ENCODE measurements at places on chromosomes 1 and 21.

- DNase-seq, result no peak
Measured at GRCh38 chr1:156640842-156641706, 843 bp upstream of the BCAN start.

DNA sequence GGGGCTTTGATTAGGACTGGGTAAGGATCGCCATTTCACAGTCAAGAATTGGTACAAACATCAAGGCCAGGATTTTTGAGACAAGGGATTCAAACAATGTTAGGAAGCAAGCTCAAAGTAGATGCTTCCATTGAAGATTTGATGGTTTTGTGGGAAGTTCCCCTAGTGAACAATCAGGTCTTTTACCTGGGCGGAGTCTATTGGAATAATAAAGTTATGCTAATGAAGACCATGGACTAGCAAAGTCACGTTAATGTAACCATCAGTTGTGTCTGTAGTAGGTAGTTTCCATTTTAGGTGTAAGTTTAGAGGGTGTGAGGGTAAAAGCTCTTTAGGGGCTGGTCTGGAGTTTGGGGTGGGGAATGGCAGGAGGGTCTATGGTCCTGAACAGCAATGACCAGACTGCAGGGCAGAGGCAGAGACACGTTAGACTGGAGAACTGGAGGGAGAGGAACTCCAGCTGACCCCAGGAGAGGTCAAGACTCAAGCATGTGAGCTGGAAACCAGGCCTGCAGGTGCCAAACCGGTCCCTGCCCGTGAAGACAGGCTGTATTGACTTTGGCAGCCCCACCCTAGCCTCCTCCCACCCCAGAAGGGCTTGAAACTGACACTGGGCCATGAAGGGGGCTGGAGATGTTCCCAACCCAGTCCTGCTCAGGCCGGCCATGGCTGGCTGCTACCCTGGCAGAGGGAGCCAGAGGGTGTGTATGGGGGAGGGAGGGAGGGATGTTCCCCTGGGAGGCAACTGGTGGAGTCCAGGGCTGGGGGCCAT is 36.0 kb upstream of the GPR37L1 start:
- no peak for DNase-seq

DNA sequence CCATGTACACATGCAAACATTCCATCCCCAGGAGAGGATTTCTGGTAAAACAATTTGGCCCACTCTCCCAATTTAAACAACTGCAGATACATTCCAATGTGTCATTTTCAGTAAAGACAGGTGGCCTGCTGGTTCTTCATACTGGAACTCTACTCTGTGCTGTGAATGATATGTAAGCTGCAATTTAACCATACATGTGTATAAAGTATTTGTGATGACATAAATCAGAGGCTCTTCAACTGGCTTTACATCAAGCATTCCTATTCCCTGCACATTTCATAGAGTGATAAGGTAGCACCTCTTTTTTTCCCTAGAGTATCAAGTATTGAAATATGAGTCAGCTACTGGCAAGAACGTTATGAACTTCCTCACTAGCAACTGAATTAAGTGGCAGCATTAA is 649.5 kb upstream of the ADGRL2 start:
- peak; percentile 32 for DNase-seq

DNA sequence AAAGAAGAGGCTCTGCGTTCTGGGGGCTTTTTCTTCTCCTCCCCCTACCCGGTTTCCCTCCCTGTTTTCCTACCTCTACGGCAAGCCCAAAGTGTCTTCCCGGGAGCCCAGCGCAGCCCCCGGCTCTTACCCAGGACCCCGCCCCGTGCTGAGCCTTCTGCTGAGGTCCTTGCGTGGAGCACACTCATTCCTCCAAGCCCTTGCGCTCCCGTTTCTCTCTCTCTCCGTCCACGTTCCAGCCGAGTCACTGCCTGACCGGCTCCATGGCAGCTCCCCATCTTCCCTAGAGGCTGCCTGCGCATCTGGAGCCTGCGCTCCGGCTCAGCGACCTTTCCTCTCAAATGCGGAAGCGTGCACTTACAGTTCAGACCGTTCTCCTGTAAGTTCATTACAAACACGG is 24.9 kb upstream of the PDXK start:
- DNase-seq, result no peak

GRCh38 chr1:25904943-25905679 is 1.1 kb downstream of the STMN1 start:
- peak; percentile 57 for DNase-seq

DNA sequence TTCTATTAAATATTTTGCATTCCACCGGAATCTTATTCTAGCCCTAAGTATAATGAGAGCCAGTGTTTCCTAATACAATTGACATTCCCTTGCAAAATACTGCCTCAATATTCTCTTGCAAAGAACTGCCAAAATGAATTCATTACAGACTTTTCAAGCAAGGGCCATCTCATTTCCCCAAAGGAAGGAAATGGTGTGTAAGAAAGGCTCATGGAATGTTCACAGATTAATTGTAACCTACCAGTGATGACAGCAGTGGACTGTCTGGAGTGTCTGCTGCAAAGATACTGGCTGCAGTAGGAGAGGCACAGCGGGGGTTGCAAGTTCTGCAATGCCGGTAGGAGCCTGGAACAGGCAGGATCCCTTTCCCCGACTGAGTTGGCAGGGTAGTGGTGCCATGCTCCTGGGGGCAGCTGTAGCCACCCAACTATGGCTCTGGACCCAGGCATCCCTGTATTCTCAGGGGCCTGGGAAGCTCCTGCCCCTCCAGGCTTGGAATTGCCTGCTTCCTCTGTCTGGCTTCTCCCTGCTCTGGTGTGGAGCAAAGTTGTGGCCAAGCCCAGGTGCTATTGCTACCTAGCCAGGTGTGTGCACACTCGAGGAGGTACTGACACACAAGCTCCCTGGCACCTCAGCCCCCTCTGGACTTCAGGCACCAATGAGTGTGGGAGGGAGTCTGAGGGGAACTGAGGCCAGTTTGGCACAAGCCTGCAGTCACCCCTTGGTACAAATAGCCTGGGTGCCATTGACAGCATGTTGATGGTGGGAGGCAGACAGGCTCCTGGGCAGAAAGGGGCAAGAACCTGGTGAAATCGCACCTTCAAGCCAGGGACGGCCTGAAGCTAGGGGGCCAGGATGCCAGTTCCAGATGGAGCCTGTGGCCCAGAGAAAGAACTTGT is 1371.0 kb downstream of the KCNT2 start:
- no peak for DNase-seq

DNA sequence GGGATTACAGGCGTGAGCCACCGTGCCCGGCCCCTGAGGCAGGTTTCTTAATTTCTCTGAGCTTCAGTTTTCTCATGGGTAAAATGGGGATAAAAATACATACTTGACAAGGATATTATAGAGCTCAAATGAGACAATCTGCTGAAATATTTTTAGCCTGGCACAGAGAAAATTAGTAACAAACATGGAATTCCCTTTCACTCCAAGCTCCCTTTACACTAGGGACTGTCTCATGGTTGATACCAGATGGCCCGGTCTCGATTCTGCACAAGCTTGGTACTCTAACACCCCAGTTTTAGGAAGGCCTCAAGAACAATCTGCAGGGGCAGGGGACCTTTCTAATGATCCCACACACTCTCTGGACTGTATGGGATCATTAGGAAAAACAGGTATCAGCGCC is 671.7 kb downstream of the SMYD3 start:
- no peak for DNase-seq

- DNase-seq, result no peak
Measured at GRCh38 chr1:10753299-10753698, 43.1 kb downstream of the CASZ1 start.

DNA sequence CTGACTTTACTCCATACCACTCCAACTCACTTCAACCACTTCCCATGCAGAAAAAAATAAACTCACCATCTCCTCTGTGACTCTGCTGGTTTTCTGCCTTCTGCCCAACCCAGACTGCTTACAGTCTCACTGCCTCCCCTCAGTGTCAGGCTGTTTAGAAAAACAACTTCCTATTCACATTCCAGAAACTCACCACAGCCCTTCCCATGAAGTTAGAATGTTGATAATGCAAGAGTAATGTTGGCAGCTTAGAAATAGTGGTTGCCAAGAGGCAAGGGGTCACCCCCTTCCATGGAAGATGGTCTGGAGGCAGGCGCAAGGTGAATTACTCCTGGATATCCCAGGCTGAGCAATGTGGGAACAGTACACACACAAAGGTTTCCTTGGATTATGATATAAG is at the start of gene SELP:
Gene SELP, minus strand, starts transcription at position 119 of the 400 bp plus-strand sequence. Its CDS starts 50 bp downstream, at position 69.
- no peak for DNase-seq

DNA sequence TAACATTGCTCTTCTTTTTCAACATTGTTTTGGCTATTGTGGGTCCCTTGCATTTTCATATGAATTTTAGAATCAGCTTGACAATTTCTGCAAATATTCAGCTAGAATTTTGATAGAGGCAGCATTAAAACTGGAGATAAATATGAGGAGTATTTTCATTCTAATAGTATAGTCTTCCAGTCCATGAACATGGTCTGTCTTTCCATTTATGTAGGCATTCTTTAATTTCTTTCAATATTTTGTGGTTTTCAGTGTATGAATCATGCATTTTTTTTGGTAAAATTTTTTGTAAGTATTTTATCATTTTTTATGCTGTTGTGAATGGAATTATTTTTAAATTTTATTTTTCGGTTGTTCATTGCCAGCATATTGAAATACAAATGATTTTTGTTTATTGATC is 97.2 kb downstream of the DNAH14 start:
- no peak for DNase-seq

GRCh38 chr1:11868331-11868980 is 9.7 kb upstream of the NPPB start:
- no peak for DNase-seq

DNA sequence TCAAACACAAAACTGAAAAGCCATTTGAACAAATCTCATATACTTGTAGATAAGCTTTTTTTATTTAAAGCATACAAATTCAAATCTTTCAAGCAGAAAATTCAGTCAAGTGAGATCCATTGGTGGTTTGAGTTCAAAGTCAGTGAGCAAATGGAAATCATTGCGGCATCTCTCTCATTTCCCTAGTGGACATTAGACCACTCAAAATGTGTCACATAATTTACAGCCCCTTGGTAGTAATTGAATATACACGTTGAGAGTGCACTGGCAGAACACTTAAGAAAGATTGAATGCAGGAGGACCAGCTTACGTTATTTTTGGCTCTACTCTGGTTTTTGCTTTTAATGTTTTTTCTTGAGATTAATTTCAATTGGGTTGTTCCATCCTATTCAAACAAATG is 633.7 kb downstream of the USP25 start:
- DNase-seq, result no peak

GRCh38 chr21:29209696-29210095 is 79.3 kb downstream of the MAP3K7CL start:
- no peak for DNase-seq

- DNase-seq, result no peak
Measured at GRCh38 chr1:18658831-18659230, 28.2 kb downstream of the PAX7 start.

DNA sequence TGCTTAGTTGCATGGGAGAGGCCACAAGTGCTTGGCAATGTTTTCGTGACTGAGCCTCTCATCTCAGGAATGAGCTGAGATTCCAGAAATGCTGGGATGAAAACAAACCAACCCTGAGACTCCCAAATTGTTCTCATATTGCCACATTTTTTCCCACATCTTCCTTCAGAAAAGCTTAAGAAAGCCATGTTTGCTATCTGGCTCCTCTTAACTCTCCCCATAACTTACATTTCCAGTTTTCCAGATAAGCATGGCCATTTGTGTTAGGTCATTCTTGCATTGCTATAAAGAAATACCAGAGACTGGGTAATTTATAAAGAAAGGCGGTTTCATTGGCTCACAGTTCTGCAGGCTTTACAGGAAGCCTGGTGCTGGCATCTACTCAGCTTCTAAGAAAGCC is 17.2 kb downstream of the DSCAM start:
- no peak for DNase-seq

DNA sequence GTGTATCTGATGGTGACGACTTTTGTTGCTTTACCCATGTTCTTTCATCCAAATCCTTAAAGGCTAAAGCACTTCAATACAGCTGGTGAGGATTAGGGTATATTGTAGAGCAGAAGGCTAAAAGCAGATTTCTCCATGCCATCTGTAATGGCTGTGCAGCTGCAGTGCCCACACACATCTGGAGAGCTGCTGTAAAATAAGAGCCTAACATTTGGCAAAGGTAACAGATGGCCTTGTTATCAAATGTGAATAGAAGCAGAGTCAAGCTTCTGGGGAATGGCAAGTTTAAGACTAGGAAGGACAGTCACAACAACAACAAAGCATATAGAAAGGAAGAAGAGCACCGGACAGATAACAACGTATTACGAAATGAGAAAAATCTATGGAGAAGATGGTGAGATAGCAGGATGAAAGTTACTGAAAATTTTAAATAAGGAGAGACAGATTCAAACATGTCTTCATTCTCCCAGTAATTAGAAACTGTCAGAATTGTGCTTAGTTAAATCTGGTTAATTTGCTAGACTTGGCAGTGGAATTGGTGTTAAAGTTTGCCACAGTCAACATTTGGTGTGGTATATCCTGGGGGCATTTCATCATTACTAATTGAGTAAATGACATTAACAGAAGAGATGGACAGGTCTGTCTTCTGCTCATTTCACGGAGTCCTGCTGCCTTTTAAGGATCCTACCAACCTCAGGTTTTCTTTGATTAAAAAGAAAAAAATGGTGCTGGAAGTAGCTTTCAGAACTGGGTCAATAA is 1093.2 kb downstream of the ADGRL2 start:
- no peak for DNase-seq

DNA sequence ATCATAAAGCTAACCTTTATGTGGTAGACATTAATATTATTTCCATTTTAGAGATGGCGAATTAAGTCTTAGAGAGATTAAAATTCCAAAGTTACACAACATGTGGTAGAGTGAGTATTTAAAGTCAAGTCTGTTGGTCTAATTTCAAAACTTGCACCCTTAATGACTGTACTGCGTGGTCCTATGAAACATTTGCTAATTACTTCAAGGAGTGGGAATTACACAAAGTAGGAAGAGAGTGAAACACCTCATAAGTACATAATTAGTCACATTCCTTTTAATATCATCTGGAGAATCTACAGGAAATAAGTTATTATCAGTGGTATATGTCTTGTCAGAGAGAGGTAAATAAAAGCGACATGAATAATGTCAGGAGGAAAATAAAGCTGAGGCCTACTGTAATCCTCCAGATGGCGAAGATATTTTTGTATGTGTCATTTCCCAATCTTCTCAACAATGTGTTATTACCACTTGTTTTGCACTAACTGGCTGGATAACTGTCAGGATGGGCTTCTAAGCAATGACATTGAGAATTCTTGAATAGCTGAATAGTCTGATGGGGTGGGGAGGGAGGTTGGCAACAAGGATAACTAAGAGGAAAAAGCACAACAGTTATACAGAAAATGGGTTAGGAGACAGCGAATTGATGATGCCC is 95.5 kb downstream of the TNFSF18 start:
- DNase-seq, result no peak

GRCh38 chr1:228039006-228039903 is 32.5 kb downstream of the WNT3A start:
- no peak for DNase-seq

DNA sequence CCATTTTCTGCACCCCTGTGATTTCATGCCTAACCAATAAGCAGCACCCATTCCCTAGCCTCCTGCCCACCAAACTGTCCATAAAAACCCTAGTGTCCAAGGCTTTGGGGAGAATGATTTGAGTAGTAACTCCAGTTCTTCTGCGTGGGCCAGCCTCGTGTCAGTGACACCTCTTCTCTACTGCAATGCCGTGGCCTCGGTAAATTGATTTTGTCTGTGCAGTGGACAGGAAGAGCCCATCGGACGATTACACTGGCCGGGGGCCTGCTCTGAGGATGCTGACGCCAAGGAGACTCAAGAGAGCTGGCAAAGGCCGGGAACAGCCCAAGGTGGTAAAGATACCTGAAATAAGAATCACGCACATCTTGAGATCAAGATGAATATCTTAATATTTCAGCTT is 29.3 kb downstream of the RSPH1 start:
- DNase-seq, result no peak

All from SHP77 treated with DMSO at 0.1 percent for 48 hours (cell line).